ENCODE measurements at places on chromosomes 11 and 22.

- no peak for DNase-seq
Measured at GRCh38 chr11:2683806-2684205, 16.0 kb downstream of the KCNQ1OT1 start.

GRCh38 chr11:3202305-3202704 is 16.3 kb downstream of the MRGPRG start:
- DNase-seq = no peak

GRCh38 chr22:25143156-25144076 is 56.2 kb upstream of the CRYBB3 start:
- no peak for DNase-seq

GRCh38 chr22:26038365-26038764 is 130.9 kb upstream of the SEZ6L start:
- DNase-seq = peak; percentile 19

DNA sequence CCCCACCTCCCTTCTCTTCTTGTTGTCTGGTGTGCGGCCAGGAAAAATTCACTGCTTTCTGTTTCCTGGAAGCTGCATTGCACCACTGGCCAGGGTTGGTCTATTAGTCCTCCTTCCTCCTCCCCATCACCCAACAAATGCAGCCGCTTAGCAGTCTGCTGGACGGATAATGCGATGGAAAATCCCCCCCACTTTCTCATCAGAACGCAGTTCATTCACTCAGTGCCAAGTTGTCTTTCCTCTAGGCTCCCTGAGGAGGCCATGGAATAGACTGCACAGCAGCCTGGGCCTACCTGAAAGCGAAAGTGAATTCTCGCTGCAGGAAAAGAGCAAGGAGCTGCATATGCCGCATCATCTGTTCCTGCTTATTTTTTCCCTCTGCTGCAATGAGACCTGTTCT is 513.6 kb downstream of the METTL15 start:
- DNase-seq = no peak

DNA sequence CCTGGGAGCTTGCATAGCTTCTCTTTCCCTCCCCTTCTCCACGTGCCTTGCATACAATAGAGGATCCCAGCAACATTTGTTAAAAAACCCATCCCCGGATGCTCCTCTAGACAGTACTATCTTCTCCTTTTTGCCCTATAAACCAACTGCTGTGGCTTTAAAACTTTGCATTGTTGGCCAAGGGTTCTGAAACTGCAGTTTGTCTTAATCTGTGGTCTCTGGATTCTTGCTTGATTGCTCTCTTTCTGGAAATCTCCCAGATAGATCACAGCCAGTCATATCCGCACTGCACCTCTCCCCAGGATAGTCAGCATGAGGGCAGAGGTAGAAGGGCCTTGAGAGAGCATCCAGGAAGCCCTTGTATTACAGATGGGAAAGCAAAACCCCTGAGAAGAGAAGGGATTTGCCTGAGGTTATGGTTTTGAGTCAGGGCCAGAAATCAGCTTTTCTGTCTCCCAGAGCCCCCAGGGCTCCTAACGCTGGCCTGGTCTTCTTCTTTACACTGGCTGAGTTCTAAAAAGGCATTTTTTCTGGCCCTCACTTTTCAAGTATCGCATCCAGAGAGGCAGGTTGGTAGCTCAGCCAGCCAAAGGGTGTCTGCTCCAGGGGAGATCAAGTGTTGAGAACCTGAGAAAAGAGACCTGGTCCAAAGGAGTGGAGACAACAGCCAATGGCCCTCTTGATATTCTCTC is 70.6 kb downstream of the ADM start:
- DNase-seq = no peak

DNA sequence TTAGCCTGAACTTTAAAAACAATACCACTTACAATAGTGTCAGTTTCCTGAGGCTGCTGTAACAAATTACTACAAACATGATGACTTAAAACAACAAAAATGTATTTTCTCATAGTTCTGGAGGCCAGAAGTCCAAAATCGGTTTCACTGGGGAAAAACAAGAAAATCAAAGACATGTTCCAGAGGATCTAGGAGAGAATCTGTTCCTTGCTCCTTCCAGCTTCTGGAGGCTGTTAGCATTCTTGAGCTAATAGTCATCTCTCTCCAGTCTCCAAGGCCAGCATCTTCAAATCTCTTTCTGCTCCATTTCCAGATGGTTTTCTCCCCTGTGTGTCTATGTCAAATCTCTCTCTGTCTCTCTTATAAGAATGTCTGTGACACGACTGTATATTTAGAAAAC is 67.6 kb upstream of the TEAD1 start:
- DNase-seq = no peak

DNA sequence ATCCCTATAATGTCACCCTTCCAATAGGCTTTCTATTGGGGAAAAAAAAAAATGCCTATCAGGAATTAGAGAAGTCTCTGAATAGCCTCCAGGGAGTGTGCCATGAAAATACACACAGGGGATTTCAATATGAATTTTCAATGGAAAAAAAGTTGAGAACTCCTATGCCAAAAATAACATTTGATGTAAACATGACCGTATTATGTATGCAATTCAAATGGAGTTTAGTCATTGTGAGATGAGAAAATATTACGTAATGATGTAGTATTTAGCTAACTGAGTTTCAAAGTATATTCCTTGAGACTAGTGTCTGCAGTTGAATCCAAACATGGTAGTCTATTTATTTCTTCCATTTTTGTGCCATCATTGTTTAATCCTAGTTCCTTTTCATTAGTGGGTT is 182.3 kb downstream of the BLID start:
- no peak for DNase-seq

Data from iPS-NIHi11 (cell line).